ENCODE measurements at places on chromosomes 13 and 19.
A peak's percentile ranks its signal among the peaks of the same experiment; 100 is the strongest.

GRCh38 chr19:7706955-7707456 is 5.1 kb upstream of the FCER2 start:
- no peak for DNase-seq

GRCh38 chr13:55199134-55199533 is 1941.6 kb upstream of the PRR20A start:
- DNase-seq = no peak

- peak; percentile 68 for DNase-seq
These were observed 39.5 kb downstream of the DHRS12 start for GRCh38 chr13:51764184-51765141.

- peak; percentile 80 for DNase-seq
These were observed 201.5 kb upstream of the CSNK1A1L start for GRCh38 chr13:37306778-37307544.

DNA sequence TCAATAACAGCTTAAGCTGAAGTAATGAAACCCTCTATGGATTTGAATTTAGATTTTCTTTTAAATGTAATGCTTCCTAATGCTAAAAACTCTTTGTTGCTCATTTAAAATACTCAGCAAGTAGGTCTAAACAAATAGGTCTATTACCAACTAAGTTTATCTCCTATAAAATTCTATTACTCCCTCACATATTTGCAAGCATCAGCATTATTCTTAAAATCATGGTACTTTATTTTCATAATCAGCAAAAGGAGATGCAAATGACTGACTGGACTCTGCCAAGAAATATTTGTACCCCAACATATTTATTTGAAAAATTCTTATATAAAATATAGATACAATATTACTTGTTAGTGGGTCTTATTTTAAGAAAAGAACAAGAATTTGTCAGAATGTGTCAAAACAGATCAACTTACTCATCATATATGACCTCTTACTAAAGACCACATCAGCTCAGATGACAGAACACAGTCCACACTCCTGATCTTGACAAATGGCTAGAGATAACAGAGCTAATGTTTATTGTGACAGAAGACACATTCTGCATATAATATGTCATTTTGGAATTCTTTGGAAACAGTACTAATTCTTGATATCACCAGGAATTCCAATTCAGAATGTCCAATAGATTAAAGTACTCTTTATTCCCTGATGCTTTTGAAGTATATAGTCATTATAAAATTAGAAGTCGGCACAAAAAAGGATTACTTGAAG is 704.6 kb upstream of the PCDH9 start:
- DNase-seq = no peak

- no peak for DNase-seq
These were observed 109.5 kb upstream of the MIR17HG start for GRCh38 chr13:91238036-91238435.

GRCh38 chr13:103788061-103788652 is 721.9 kb upstream of the SLC10A2 start:
- no peak for DNase-seq

DNA sequence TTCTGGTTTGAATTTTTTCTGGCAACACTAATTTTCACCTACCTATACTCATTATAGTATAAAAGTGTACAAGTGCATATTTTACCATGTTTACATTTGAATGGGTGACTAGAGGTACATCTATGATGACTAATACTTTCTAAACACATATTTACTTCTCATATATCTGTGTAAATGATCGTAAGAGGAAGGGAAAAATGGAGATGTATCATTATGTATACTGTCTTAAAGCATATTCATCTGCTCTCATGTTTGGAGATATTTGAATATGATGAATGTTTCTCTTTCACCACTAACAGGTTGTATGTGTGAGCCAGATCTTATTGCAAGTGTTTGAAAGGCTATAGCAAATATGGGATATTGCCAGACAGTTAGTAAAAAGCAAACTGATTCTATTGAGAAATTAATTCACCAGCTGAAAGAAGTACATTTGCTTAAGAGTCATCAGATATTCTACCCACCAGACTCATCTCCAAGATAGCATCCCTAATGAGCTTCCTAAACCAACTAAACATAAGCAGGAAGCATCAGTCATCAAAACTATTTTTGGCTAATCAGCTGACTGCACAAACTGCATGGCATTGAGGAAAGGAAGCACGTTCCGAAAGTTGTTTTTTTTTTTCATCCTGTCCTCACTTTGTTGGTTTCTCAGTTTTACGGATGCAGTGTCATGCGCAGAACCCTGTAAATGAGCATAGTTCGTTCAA is 738.2 kb downstream of the GPC5 start:
- DNase-seq = peak; percentile 1

GRCh38 chr13:25886438-25887214 is 165.2 kb downstream of the SHISA2 start:
- DNase-seq = peak; percentile 34

DNA sequence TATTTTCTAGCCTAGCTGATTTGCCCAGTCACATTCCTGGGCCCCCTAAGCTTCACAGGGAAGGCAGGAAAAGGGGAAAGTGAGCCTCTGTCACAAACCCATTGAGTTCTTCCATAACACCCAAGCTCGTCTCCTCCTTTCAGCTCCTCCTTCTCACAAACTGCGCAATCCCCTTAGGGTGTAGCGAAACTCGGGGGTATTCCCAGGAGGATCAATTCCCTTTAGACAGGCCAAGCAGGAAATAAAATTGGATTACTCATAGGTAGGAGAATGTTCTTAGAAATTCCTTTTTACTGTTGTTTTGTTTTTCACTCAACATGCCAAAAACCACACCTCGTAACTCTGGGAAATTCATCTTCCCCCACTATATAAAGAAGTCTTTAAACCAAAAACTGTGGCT is 139.3 kb downstream of the IRS2 start:
- DNase-seq = peak; percentile 79

GRCh38 chr19:34979819-34980640 is 16.0 kb upstream of the ZNF792 start:
- DNase-seq = no peak

DNA sequence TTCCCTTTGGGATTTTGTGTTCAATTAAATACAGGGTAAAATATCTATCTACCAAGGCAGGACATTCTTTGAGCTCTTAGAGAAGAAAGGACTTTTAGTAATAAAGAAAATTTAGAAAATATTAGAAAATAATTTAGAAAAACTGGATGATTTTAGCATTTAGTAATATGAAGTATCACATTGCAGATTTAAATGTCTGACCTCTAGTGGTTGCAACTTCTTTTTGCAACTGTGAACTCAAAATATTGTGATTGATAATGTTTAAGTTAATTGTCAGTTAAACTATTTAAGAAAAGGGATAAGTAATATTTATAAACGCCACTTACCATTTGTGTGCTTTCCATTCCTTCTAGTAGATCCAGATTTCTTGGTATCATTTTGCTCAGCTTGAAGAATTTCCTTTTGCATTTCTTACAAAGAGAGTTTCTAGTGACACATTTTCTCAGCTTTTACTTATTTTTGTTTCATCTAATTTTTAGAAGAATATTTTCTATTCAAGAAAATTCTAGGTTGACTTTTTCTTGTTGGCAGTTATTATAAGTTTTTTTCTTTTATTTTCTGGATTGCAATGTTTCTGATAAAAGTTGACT is 10.3 kb upstream of the POSTN start:
- no peak for DNase-seq

- no peak for DNase-seq
These were observed 4.0 kb downstream of the PNKP start for GRCh38 chr19:49863254-49863934.

- DNase-seq = peak; percentile 40
These were observed 142.3 kb upstream of the HTR2A start for GRCh38 chr13:47039106-47039505.

DNA sequence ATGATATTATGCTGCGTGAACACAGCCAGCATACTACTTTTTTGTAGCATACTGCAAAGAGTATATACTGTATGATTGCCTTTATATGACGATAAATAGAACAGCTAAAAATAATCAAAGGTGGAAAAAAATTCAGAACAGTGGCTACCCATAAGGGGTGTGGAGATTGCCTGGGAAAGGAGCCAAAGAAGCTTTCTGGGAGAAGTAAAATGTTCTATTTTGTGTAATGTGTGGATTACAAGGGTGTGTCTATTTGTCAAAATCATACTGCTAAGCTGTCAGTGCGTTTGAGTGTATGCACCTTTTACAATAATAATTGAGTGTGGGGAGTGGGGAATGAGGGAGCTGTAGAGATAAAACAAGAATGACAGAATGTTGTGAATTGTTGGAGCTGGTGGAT is 45.2 kb upstream of the MTIF3 start:
- DNase-seq = no peak

GRCh38 chr13:73842184-73842583 is 292.0 kb downstream of the KLF12 start:
- DNase-seq = no peak

DNA sequence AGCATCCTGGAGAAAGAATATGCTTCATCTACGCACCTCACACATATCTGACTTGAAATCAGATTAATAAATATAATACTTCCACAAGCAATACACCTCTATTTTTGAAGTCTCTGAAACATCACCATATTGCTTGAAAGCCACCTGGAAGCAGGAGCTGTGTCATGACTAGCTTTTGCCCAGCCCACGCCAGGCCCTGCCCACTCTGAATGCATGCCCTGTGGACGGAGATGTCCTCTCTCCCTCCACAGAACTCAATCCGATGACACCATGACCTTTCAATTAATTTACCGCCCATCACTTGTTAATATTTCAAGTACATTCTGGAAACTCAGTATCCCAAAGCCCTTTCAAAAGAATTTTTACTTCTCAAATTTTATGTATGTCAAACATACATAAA is 108.0 kb downstream of the TBC1D4 start:
- DNase-seq = no peak

DNA sequence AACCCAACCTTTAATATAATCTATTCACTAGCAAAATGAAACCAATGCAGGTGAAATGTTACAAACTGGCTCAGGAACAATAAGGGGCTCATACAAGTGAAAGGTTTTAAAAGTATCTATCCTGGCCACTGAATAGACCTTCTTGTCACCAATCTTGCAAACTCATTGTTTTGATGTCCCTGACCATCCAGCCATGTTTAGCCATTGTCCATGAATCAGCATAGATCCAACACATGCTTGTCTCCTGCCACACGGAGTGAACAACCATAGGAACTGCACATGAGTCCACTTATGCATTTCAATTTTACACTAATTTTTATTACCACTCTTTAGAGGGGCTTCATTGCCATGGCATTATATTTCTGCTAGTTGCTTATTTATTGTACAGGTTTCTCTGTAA is 331.4 kb downstream of the GPC5 start:
- no peak for DNase-seq

GRCh38 chr13:30870049-30870884 is 35.8 kb upstream of the MEDAG start:
- peak; percentile 100 for DNase-seq

- no peak for DNase-seq
These were observed 612.7 kb downstream of the SLITRK6 start for GRCh38 chr13:85186356-85187045.

GRCh38 chr13:113650731-113651148 is 7.3 kb downstream of the ATP4B start:
- DNase-seq = no peak

GRCh38 chr13:99640260-99640659 is 139.0 kb downstream of the TM9SF2 start:
- DNase-seq = no peak

DNA sequence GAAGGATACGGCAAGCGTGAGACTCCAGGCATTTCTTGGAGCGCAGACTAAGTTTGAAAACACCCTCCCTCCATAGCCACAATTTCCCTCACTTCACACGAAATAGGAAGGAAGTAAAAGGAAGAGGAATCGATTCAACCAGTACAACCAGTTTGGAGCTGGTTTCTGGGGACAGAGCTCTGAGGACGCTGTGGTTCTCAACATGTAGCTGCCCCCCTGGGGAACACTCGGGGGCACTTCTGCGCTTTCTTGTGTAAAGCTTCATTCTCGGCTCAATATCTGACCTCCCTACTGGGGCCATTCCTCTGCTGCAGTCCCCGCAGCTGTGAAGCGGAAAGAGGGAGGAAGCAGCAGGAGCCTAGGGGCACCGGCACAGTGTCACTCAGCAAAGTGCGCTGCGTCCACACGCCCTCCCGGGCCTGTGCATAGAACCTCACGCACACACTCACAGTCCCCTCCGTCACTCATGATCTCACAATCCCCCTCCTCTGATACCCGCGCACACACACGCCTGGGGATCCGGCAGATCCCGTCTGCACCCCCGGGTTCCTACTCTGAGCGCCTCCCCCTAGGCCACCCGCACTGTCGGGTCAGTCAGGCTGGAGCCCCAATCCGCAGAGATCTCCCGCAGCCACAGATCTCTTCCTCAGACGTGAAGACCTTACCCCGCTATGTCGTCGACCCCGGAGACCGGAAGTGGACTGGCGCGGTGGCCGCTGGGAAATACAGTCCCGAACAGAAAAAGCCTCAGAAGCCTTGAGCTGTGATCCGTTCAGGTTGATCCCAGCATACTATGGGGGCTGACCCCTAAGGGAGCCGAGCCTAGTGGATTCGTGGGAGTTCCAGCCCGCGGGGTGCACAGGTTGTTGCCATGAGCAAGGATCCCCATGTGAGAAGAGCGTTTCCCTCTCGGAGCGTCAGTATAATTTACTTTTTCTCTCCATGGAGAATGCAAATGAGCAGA is at the start of gene ZNF780A:
ZNF780A (minus strand) TSS at position 703 of the 964 bp plus-strand sequence. CDS start 6,190 bp downstream, outside the sequence.
- peak; percentile 66 for DNase-seq

- DNase-seq = no peak
These were observed 2.1 kb downstream of the SOX21 start for GRCh38 chr13:94710065-94710781.

DNA sequence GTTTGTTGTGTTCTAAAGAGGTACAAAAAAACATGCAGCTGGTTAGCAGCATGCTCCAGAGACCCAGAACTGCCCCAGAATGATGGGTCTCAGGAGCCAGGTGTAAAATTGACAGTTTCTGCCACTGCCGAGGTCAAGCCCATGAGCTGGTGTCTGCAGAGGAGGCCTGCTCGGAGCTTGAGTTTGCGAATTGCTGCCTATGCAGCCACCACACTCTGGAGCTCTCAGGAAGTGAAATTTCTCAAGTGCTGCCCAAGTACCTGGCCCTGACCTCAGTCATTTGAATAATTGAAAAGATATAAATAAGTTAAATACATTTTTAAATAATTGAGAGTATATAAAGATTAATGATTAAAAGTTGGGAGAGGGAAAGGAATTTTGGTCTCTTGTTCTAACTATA is 66.4 kb downstream of the ZAR1L start:
- no peak for DNase-seq

DNA sequence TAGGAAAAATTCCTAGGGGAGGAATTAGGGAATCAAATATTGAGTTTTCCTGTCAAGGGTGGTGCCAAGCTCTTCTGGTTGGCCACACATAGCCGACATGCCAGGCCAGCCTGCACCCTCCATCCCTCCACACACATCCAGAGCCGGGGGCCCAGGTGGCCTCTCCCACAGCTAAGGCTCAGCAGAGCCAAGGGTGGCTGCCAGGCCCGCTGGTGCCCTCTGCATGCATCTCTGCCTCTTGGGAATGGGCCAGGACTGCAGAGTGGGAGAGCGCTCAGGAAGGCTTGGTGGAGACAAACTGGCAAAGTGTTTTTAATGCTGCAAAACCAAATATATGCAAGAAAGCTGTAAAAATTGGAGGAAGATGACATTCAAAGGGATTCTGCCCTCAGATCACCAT is 42.7 kb upstream of the GAS6 start:
- no peak for DNase-seq

GRCh38 chr19:17868669-17869068 is 3.1 kb upstream of the SLC5A5 start:
- no peak for DNase-seq

Data from fibroblast of villous mesenchyme (primary cell).